ENCODE measurements at places on chromosomes 12 and 14.

GRCh38 chr14:51513281-51513680 lies 138.4 kb upstream of the FRMD6 start:
- no peak for DNase-seq

GRCh38 chr12:80234667-80235066 lies 135.3 kb downstream of the OTOGL start:
- DNase-seq: no peak

DNA sequence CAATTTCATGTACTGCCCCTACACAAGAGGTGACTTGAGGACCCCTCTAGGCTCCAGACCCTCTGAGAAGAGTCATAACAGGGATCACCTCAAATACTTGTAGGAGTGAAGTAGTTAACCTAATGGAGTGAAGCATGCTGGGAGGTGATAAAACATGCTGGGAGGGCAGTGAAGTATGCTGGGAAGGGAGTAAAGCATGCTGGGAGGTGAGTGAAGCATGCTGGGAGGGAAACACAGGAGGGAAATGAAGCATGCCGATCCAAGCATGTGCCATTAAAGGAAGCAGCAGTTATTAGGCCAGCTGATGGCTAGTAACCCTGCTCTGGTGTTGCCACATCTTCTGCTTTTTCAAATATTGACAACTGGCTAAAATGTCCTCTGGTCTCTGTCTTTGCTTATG lies 70.7 kb upstream of the TRHDE start:
- no peak for DNase-seq

GRCh38 chr12:727321-727720 lies 25.1 kb upstream of the WNK1 start:
- no peak for DNase-seq

- DNase-seq: no peak
Measured at GRCh38 chr12:3173008-3173553, 95.9 kb downstream of the TSPAN9 start.

DNA sequence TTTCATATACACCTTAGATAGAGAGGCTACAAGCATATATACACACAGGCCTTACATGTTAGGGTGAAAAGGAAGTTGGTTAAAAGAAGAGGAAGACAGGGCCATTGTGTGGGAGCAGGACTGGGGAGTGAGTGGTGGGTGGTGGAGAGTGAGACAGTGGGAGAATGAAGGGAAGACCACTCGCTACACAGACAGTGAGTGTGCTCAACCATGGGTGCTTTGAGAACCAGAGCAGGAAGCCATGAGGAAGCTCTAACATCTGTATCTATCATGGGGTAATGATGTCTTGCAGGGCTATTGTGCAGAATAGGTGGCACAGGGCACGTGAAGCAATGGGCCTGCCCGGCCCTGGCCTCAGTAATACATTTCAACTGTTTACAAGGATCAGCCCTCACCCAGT lies 11.4 kb upstream of the KRT74 start:
- DNase-seq: no peak

DNA sequence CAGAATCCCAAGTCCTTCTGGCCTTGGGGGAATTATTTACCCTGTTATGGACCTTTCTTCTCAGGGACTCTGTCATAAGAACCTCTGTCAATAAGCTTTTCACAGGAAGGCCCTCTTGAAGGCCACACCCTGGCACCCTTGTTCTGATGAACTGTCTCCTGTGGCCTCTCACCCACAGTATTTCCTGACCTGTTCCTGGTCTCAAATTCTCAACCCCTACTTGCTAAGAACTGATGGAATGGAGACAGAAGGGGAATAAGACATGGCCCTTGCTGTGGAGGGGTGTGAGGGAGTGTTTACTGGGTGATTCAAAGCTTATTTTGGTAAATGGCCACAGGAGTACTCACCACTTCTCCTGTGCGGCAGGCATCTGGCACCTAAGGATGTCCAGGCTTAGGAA lies 1082.9 kb downstream of the BCL11B start:
- no peak for DNase-seq

GRCh38 chr14:23398348-23398747 lies 9.7 kb downstream of the MYH6 start:
- DNase-seq: no peak

GRCh38 chr12:104226672-104227071 lies 11.1 kb downstream of the TXNRD1 start:
- DNase-seq: no peak

DNA sequence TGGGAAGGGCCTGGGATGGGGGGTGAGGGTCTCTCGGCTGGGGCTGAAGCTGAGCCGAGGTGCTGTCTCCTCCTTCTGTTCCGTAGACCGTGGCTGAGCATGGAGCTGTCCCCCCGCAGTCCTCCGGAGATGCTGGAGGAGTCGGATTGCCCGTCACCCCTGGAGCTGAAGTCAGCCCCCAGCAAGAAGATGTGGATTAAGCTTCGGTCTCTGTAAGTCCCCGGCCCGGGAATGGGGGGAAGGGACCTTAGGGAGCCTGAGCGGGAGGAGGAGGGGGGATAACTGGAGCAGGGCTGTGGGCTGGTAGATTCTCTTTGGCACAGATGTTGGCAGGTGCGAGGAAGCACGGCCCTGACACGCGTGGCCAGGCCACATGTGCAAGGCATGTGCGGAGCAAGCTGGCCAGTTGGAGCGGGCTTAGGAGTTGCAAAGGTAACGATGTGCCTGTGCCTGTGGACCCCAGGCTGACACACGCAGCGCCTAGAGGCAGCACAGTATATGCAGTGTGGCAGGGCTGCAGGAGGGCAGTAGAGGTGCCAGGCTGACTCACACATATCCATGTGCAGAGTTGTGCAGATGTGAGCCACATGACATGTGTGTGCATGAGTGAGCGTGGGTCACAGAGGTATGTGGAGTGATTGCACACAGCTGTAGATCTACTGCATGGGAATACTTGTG lies 512 bp downstream of the PDE1B start:
- no peak for DNase-seq

GRCh38 chr14:54782751-54783659 lies 119.6 kb downstream of the GCH1 start:
- no peak for DNase-seq

DNA sequence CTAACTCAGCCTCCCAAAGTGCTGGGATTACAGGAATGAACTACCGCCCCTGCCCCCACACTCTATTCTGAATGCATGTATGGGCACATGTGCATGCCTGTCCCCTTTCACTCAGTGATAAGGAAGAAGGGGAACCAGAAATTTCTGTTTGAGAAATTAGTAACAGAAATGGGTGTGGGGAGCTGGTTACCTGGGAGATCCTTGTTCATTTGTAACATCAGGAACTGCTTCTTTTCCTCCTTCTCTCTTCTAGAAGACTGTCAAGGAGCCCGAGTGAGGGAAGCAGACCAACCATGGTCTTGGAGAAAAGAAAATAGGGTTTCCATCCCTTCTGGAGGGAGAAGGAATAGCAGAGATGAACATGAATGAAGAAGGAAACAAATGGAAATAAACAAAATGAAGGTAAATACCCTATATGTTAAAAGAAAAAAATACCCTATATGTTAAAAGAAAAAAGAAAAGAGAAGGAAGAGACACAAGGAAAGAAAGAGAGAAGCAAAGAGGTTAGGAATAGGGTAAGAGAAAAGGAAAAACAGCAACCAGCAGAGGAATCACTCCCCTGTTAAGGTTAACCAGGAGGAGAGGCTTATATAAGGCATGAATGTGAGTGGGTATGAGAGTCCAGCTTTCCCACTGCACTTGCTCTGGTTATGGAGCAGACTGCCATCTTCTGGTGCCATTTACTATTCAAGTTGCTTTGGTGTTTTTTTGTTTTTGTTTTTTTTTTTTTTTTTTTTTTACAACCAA lies 3.3 kb downstream of the PPP1R3E start:
- DNase-seq: no peak

DNA sequence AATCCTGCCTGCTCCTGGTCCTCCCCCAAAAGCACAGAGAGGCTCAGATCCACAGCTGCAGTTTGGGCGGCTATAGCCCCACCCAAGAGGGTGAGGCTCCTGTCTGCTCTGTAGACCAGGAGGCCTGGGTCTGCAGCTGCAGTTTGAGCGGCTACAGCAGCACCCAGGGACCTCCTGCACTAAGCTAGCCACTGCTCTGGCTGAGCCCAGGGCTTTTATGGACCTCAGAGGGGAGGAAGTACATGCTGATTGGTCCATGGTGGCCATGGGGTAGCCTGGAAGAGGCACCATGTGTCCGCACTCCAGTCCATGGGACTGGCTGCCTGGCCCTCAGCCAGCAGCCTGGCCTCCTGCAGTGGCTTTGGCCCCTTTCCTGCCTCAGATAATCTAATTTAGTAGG lies 49.6 kb upstream of the GSC start:
- no peak for DNase-seq

GRCh38 chr12:97921979-97922722 lies 459.5 kb downstream of the RMST start:
- no peak for DNase-seq

DNA sequence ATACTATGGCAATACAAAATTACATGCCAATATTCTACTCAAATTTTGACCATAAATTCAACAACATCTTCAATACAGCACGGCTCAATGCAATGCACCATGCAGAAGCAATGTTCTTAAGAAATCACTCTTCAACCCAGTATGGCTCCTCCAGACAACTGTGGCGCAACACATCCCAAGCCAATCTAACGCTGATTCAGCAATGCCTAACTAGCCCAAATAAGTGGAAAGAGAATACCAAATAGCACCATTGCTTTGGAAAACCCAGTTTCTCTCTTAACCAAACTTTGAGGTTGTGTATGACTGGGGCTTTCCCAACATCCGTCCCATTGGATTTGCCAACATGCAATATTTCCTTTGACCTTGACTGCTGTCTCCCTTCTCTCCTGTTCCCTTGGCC lies 211.1 kb upstream of the TBX3 start:
- DNase-seq: no peak

DNA sequence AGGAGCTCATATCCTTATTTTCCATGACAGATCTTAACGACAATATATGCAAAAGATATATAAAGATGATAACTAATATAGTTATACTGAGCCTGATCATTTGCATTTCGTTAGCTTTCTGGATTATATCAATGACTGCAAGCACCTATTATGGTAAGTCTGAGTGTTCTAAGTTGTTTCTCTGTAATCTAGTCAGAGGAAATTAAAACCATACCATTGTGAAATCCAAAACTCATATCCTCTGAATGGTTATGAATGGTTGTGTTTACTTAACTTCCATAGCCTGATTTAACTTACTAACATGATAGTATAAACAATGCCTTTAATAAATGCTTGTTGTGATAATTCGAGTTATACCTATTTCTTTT lies 760 bp downstream of the TMEM19 start:
- DNase-seq: no peak

GRCh38 chr12:116506697-116507064 lies 52.5 kb upstream of the MAP1LC3B2 start:
- DNase-seq: no peak

DNA sequence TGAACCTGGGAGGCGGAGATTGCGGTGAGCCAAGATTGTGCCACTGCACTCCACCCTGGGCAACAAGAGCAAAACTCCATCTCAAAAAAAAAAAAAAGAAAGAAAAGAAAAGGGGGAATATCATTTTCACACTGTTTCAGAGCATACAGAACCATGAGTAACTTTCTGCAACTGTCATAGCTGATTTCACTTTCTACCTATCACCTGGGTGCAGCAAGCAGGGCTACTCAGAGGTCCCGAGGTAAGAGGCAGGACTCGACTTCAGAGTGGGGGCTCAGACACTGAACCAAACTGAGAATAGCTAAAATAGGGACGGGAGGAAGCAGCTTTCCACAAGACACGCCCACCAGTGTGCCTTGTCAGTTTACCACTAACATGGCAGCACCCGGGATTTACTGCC lies 29.8 kb downstream of the OR10P1 start:
- no peak for DNase-seq

DNA sequence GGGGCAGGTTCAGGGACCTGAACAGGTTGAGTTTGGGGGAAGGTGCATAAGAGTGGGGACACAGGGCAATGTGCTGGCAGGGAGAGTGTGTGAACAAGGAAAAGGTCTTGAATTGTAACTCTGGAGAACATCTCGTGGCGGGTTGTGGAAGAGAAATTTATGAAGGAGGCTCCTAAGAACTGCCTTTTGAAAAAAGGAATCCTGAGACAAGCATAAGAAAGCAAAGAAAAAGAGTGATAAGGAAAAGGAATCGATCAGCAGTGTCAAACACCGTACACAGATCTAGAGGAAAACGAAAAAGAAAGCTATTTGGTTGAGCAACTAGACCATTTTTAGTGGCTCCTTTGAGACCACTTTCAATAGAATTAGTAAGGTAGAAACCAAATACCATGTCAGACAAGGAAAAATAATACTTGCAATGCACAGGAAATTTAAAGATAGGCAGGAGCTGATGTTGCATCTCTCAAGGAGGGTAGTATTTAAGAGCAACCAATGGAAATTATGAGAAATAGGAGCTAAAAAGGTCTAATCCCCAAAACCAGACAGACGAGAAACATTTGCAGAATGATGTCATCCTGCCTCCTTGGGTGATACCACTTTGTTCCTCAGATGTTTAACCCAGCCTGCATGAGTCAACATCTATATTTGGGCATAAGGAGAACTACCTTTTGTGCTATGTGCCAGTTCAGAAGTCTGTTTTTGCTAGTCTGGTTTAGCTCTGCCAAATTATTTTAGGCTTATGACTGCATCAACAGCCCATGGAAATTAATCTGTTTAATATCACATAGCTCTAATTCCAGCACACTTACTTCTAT lies 64.5 kb upstream of the STK38L start:
- DNase-seq: no peak

GRCh38 chr12:90808568-90808967 lies 146.4 kb downstream of the CCER1 start:
- DNase-seq: no peak

DNA sequence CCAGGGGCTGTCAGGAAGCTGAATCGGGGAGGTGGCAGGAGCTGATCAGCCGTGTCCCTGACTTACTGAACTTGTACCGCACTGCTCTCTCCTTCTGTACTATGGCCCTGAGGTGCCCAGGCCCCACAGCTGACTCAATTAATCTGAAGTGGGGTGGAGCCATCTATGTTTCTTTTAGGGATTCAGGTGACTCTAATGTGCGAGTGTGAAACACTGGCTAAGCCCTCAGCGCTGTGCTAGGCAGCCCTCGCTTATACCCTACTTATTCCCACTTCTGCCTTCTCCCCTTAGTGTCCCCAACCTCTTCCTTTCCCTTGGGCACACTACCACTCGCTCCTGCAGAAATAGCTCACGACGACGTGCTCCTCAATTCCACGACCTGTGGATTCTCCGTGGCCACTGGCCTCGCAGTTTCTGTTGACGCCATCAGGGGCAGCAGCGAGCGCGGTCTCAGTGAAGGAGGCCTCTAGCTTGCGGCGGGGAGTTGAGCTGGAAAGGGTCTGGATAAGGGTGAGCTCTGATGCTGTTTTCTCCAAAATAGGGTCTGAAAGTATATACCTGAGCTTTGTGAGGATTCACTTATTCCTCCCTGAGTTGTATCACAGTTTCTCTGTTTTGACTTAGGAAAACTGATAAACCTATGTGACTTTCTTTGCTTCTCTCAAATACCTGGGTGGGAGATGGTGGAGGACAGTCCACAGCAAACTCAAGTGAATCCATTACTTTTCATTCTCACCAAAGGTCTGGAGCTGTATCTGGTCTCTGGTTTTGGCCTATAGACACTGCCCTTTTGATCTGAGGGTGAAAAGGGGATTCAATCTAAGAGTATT lies 167.6 kb downstream of the SLC41A2 start:
- DNase-seq: peak; percentile 10

- no peak for DNase-seq
Measured at GRCh38 chr14:89576145-89576927, 159.3 kb upstream of the FOXN3 start.

Data from stimulated activated CD8-positive, alpha-beta memory T cell treated with anti-CD3 and anti-CD28 coated beads, Interleukin-4, amount 100 ng/mL, for 1 hour (primary cell).